Vagina (tissue), 2 donors: ENCODE measurements at places on chromosomes 7 and 10. TPM values are rescaled to one million over a fixed set of nuclear protein-coding genes. Genes with fewer than 3 reads are reported as not detected.

The CPN1 gene
- total RNA-seq: not detected

The CREB3L2 gene
- total RNA-seq: 28.7 TPM

The ELFN1 gene
- 2.2 TPM for total RNA-seq

GRCh38 chr7:76201732-76202665 lies at the start of gene SRRM3:
Gene SRRM3 (plus strand): TSS chr7:76201896. CDS start chr7:76235067, 33,171 bp downstream.
- no peaks in the 10 kb centered on the region for H3K4me1 ChIP-seq
- no peaks in the 10 kb centered on the region for H3K27me3 ChIP-seq
- H3K4me3 ChIP-seq: no peak within 1 kb of the TSS

- no peak overlapping the region for H3K4me3 ChIP-seq
- H3K27me3 ChIP-seq: no peaks in the 10 kb centered on the region
- no peak for DNase-seq
- no peak overlapping the region for H3K27ac ChIP-seq
- no peaks in the 10 kb centered on the region for H3K36me3 ChIP-seq
- no peaks in the 10 kb centered on the region for H3K4me1 ChIP-seq
Observed at GRCh38 chr7:38066391-38066790, 111.7 kb upstream of the STARD3NL start.

- H3K27ac ChIP-seq: no peak overlapping the region
- H3K4me1 ChIP-seq: no peaks in the 10 kb centered on the region
- H3K4me3 ChIP-seq: no peak overlapping the region
- H3K36me3 ChIP-seq: no peaks in the 10 kb centered on the region
- DNase-seq: no peak
Observed at GRCh38 chr7:11210374-11210773, 236.7 kb downstream of the PHF14 start.

GRCh38 chr10:3877211-3878000 lies 92.4 kb upstream of the KLF6 start:
- H3K36me3 ChIP-seq: no peaks in the 10 kb centered on the region
- no peak overlapping the region for H3K4me3 ChIP-seq
- H3K27ac ChIP-seq: no peak overlapping the region

GRCh38 chr7:28297801-28298459 lies 114.4 kb upstream of the CREB5 start:
- no peak for DNase-seq
- no peaks in the 10 kb centered on the region for H3K4me1 ChIP-seq
- H3K27me3 ChIP-seq: no peaks in the 10 kb centered on the region
- H3K4me3 ChIP-seq: no peak overlapping the region
- no peak overlapping the region for H3K27ac ChIP-seq

DNA sequence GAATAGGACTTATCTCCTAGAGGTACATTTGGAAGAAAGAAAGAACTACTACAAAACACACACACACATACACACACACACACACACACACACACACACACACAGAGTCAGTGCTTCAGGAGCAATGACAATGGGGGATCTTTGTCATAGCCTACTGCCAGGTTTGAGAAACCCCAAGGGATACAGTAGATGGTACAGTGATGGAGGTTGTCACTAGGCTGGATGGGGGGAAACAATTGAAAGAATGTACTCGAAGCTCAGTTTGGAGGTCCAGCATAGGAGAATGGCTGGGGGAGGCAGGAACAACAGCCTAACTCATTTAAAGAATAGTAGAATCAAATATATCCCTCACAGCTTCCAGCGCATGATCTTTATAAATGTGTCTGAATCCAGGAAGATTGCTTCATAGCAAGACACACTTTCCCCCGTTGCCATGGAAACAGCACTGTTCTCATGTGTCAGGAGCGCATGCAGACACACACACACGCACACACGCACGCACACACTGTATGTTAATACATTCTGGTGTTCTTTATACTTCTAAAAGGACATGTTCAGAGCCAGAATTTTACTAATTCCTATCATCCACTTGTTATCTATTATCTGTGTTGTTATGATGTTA lies 32.6 kb upstream of the ZNRF2 start:
- H3K27me3 ChIP-seq: no peaks in the 10 kb centered on the region
- no peak for DNase-seq
- H3K4me3 ChIP-seq: no peak overlapping the region
- no peaks in the 10 kb centered on the region for H3K36me3 ChIP-seq

DNA sequence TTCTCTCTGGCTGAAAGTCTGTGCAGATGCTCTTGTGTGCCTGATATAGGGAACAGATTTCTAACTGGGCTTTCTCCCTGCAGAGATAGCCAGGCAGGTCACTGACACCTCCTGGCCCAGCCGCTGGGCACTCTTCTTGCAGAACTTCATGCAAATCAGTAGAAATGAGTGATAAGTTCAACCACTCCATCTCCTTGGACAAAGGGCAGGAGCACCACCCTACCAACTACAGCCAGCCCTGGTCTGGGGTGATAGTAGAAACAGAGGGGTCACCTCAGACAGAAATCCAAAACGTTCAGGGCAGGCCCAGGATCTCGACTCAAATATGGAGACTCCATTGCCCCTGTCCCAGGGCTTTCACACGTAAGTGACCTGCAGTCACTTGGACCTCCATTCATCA lies 917.8 kb upstream of the ZNF722 start:
- no peaks in the 10 kb centered on the region for H3K27me3 ChIP-seq
- no peaks in the 10 kb centered on the region for H3K36me3 ChIP-seq
- no peak overlapping the region for H3K4me3 ChIP-seq

GRCh38 chr10:108166401-108166800 lies 1001.9 kb upstream of the SORCS1 start:
- H3K36me3 ChIP-seq: no peaks in the 10 kb centered on the region
- H3K4me3 ChIP-seq: no peak overlapping the region
- H3K4me1 ChIP-seq: no peaks in the 10 kb centered on the region
- no peak overlapping the region for H3K27ac ChIP-seq

GRCh38 chr10:89296220-89296648 lies 5.6 kb upstream of the IFIT2 start:
- H3K4me3 ChIP-seq: no peak overlapping the region
- no peaks in the 10 kb centered on the region for H3K36me3 ChIP-seq
- H3K27ac ChIP-seq: peak overlapping the region; percentile 71
- no peak for DNase-seq
